ENCODE measurements at places on chromosomes 5 and 9.
A peak's percentile ranks its signal among the peaks of the same experiment; 100 is the strongest.

DNA sequence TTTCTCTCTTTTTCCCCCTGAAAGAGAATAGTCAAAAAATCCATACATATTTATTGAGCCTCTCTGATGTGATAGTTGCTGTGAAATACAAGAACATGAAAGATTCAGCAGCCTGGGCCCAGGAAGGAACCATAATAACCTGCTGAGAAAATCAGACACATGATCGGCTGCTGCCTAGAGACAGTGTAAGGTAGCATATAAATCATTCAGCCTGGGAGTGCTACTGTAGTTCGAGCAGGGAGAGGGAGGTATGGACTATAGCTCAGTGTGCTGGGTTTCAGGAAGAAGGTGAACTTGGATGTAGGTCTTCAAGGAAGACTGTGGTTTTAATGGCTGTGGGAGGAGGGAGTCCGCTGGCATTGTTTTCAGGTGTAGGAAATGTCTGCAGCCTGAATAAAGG, 469.1 kb downstream of the RAB3C start:
- no peak for DNase-seq

- DNase-seq: no peak
These were observed 7.3 kb downstream of the PLAC8L1 start for GRCh38 chr5:146098047-146098446.

DNA sequence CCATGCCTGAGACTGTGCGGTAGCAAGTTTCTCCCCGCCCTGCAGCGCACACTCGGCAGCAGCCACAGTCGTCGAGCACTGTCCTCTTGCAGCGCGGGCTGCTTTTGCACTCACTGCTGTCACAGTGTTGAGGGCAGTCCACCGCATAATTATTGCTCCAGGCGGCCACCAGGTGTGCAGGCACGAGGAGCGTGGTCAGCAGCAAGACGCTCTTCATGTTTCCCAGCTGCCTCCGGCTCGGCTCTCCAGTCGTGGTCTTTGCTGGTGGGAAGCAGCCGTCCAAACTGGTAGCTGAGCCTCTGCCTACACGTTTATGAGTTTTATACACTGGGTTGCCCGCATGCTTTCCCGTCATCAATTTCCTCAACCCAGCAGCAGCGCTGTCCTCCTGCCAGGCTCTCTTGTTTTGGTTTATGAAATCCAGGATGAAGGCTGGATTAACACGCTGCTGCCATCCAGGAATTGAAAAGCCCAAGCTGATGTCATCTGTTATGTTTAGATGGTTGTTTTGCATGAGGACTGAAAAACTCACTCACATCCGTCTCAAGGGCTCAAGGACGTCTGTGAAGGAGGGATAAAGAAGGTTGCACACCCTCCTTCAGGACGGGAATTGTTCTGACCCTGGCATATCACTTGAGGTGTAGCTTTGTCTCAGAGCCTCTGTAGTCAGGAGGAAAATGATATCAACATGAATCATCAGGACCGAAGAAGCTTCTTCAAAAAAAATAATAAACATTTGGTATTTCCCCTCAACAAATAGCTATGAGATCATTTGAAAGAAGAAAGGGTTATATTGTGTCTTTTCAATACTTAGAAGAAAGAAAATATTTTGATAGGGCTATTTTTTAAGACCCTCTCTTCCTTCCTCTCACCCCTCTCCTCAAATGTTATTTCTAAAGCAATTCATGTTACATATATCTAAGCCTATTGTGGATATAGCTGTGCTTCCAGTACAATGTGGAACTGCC, at the start of gene ESM1:
Gene ESM1 (minus strand): TSS at position 293 of the 968 bp plus-strand sequence. CDS start 76 bp downstream, at position 217.
- DNase-seq: no peak

DNA sequence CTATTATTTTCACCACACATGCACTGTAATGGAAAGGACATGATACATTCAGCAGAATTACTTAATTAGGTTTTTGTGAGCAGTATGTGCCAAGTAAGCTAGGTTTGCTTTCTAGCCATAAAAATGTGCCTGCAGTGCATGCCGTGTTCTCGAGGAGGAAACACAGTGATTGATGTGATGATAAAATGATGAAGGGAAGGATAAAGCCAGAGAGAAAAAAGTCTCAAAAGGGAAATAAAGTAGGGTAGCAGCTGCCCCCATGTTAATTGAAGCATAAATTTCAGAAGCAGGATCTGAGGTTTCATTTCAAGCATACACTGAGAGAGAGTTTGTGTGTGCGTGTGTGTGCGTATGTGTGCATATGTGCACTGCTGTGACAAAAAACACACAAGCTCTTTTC, 714.2 kb upstream of the C9orf72 start:
- no peak for DNase-seq

- DNase-seq: no peak
These were observed 208.4 kb downstream of the CD180 start for GRCh38 chr5:66987949-66988838.

- no peak for DNase-seq
These were observed 167.6 kb downstream of the PDZD2 start for GRCh38 chr5:31806561-31806960.

DNA sequence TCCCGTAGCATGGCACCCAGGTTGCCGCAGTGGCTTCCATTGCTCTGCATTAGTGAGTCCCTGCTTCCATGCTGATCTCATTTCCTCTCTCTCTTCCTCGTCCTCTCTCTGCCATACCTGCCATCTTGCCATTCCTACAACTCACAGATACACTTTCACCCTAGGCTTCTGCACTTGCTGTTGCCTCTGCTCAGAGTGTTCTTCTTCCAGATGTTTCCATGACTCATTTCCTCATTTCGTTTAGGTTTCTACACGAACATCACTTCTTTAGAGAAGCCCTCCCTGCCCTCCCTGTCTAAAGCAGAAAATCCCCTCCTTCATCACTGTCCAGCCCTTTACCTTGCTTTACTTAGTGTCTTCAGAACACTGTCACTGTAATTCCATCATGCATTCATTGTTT, 115.2 kb upstream of the WWC1 start:
- no peak for DNase-seq

DNA sequence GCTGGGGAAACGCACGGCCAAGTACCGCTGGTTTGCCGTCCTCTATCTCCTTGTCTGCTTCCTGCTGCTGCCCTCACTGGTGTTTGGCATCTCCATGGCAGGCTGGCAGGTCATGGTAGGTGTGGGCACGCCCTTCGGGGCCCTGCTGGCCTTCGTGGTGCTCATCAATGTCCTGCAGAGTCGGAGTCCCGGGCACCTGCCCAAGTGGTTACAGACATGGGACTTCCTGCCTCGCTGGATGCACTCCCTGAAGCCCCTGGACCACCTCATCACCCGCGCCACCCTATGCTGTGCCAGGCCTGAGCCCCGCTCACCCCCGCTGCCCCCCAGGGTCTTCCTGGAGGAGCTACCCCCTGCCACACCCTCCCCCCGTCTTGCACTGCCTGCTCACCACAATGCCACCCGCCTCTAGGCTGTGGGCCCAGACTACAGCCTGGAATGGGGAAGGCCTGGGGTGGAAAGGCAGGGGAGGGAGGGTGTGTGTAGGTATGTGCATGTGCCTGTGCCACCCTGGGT, 2.5 kb downstream of the PFN3 start:
- no peak for DNase-seq

DNA sequence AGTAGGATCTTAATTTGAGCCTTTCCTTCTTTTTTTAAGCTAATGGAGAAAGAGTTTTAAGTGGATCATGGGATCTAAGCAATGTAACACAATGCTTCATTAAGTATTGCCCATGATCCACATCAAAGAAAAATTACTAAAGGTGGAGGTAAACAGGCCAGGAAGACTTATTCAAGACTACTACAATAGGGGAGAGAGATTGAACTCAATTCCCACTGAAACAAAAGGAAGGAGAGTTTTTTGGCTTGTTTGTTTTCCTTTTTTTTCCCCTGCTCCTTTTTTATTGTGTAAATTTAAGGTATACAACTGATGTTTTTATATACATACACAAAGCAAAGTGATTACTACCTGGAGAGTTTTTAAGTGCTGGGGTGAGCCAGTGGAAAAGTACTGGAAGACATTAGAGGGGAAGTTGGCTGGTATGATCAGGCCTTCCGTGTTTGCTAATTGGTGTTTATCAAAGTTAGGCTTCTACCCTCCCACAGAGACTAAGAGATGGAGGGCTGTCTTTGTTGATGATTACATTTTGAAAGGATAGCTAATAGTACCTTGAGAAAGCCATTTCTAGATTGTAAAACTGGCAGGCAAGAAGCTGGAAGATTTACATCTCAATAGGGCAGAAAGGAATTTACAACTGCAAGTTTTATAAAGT, 262.7 kb downstream of the CHSY3 start:
- DNase-seq: no peak

DNA sequence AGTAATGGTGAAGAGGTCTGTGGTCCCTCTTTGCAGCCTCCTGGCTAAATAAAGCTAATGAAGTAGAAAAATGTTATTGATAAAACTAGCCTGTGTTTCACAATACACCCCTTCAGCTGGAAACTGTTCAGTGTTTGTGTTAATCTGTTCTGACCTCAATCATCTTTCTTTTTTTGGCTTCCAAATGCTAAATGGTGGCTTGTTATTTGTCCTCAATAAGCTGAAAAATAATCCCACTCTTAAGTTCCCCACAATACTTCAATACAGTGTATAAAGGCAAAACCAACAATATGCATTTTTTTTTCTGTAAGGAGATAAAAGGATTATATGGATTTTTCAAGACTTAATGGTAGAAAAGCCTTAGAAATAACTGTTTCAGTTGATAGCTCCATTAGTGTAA, 560.5 kb downstream of the TUSC1 start:
- DNase-seq: no peak

GRCh38 chr5:131252824-131253171, 11.1 kb upstream of the CDC42SE2 start:
- peak; percentile 60 for DNase-seq

- no peak for DNase-seq
These were observed 87.1 kb upstream of the CPLX2 start for GRCh38 chr5:175784230-175784629.

All from stimulated activated CD8-positive, alpha-beta memory T cell treated with anti-CD3 and anti-CD28 coated beads, Interleukin-4, amount 100 ng/mL, for 1 hour (primary cell).